Activated naive CD4-positive, alpha-beta T cell (primary cell): ENCODE measurements at places on chromosomes 5 and 9.

DNA sequence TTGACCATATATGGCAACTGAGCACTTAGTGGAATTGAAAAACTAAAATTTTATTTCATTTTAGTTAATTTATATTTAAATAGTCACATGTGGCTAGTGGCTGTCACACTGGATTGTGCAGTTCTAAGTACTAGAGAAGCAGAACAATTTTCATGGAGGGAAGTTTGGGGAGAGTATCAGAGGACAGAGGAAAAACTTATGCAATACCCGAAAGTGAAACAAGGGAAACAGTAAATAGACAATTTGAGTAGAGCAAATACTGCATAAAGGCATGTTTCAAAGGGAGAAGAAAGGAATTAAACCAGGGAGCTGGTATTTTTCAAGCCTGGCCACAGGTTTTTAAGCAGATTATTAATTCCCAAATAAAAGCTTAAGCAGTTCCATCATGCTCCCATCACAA is 590.5 kb upstream of the RORB start:
- no peak for DNase-seq

- no peak for DNase-seq
These were observed 33.4 kb downstream of the DDX4 start for GRCh38 chr5:55771175-55771655.

DNA sequence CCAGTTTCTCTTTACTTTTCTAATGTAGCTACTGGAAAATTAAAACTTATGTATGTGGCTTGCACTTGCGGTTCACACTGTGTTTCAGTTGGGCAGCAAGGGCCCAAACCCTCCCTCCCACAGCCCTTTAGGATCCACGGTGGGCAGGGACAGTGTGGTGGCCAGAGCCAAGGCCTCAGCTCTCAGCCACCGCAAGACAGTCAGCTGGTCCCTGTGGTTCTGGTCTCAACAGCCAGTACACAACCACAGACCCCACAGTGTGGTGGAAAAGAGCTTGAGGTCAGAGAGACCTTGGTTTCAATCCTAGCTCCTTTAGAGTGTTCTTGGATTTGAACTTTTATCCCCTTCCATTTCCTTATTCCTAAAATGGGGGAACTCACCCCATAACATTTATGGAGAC is 153.0 kb upstream of the SMIM23 start:
- no peak for DNase-seq

- DNase-seq, result no peak
These were observed 5.6 kb upstream of the RNF44 start for GRCh38 chr5:176542596-176543427.

DNA sequence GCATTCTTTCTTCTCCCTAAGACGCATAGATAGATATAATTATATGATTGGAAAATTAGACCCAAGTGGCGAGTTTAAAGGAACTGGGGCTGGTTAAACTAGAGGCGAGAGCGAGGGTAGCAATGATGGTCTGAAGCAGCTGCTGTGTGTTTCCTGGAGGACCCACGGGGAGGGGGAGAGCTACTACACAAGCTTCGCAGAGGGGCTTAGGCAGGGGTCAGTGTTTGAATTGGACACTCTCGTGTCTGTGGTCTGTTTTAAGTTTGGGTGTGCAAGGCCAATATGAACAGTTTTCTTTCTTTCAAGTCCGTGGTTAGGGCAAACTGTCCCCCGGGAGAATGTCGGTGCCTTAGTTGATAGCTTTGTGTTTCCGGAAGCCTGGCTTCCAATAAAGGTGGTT is 43.1 kb downstream of the PDZD2 start:
- DNase-seq, result no peak

- DNase-seq, result no peak
These were observed 58.3 kb downstream of the SH3TC2 start for GRCh38 chr5:149004559-149004958.

DNA sequence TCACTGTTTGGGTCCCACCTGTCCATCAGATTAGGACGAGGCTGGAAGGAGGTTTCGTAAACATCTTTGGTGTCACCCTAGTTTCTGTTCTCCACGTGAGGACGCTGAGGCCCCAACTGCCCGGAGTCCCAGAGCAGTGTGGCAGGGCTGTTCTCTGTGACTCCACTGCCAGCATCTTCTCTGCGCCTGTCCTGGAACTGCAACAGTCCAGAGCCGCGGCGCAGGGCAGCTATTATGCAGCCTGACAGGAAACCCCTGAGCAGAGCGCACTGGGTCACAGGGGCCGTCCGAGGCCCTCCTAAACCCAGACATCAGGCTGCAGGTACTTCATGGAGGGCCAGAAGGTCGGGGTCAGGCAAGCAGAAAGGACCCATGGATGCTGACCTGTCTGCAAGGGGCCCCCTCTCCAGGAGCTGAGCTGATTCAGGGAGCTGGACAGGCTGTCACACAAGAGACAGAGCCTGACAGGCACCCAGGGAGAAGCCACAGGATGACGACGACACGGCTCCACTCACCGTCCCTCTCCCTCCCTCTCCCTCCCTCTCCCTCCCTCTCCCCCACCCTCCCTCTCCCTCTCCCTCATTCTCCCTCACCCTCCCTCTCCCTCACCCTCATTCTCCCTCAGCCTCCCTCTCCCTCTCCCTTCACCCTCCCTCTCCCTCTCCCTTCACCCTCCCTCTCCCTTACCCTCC is 31.7 kb downstream of the DBH start:
- DNase-seq, result no peak

DNA sequence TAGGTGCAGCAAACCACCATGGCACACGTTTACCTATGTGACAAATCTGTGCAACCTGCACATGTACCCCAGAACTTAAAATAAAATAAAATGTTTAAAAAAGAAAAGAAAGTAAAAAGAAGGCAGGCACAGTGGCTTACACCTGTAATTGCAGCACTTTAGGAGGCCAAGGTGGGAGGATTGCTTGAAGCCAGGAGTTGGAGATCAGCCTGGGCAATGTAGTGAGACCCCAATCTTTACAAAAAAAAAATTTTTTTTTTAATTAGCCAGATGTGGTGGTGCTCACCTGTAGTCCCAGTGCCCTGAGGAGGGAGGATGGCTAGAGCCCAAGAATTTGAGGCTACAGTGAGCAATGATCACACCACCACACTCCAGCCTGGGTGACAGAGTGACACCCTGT is 12.5 kb upstream of the LHFPL2 start:
- no peak for DNase-seq

- DNase-seq, result no peak
These were observed 133.5 kb downstream of the MED27 start for GRCh38 chr9:131946180-131946579.

- no peak for DNase-seq
These were observed 554.8 kb upstream of the MEF2C start for GRCh38 chr5:89437450-89438435.

- no peak for DNase-seq
These were observed 111.8 kb upstream of the SLC44A1 start for GRCh38 chr9:105132606-105133005.

DNA sequence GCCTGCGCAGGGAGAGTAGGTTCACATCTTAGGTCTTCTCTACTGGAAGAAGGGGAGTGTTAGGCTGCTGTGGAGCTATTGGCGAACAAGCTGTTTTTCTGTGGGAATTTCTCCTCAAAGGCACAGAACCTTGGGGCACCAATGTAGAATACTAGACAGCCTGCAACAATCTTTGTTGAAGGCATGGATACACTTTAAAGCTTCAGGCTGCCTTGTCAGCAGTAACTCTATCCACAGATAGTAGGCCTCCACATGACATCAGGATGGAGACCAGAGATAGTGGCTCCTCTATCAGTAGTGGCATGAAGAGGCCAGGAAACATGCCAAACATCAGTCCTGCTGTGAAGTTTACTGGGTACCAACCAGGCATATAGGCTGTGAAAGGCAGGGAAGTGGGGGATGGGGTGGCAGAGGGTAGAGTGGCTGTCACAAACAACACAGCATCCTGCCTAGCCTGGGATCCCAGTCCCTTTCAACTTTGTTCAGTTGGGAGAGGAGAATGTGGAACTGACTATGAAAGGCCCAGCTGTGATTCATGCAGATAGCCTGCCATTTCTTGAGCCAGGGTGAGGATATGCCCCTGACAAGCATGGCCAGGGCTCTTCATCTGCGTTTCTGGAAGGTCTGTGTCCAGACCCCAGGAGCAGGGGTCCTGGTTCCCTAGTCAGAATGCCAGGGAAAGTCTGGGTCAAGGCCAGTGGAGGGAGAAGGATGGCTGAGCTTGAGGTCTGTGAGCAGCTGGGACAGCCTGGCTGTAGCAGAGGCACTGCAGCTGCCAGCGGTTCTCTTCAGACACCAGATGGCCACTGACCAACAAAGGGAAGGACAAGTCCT is 1.0 kb upstream of the HK3 start:
- DNase-seq, result no peak

GRCh38 chr9:82475584-82476301 is 487.2 kb downstream of the SPATA31D1 start:
- DNase-seq, result no peak

GRCh38 chr5:143033535-143034250 is 263.5 kb downstream of the ARHGAP26 start:
- no peak for DNase-seq

GRCh38 chr5:133123297-133123696 is 71.5 kb downstream of the HSPA4 start:
- no peak for DNase-seq

DNA sequence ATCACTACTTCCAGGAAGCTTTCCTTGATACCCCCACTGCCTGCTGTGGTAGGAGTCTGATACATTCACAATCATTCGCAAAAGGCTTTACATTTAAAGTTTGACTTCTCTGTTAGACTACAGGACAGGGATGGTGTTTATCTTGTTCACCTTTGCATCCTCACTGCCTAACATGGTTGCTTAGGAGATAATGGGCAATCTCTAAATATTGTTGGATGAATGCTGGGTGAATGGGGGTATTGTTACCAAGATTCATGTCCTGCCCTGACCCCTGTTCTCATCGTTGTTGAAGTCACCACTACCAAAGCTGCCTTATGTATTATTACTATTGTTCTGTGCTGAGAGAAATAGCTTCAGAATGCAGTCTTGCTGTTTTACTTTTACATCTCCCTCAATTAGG is 7.7 kb upstream of the TMEFF1 start:
- no peak for DNase-seq
